ENCODE measurements at places on chromosomes 2 and 18.

DNA sequence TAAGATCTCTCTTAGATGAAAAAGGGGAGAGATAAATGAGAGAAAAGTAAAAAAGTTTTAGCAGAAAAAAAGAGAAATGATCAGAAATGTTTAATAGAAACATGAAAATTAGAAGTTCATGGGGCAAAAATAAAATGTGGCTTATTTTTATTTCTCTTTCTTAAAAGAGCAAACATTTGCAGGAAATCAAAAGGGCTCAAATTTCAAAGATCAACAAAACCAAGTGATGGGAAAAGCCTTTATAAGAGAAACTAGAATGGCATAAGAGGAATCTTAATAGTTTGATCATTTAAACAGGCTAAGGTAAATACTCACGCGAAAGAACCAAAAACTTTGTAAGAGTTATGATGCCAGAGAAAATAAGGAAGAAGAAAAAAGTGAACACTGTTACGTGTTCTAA lies 23.3 kb upstream of the DAW1 start:
- no peak for DNase-seq

- DNase-seq, result no peak
Observed at GRCh38 chr2:195805283-195805976, 148.4 kb downstream of the SLC39A10 start.

DNA sequence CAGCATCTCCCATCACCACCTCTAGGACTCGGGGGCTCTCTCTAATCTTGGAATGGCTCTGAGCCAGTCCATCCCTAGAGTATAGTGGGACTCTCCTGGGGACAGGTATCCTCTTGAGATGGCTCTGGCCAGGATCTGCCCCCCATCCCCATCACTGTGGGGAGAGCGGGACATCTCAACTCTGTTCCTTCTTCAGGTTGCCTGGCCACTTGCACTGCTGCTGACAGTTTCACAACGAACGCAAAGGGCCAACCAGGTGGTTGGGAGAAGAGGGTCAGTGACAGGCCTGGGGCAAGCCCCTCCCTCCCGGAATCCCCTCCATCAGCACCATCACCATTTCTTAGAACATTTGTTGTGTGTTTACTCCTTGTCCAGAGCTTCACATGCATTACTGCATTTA lies 62.6 kb downstream of the CIB4 start:
- DNase-seq, result no peak

GRCh38 chr2:221653182-221653581 lies 81.1 kb upstream of the EPHA4 start:
- DNase-seq, result no peak

DNA sequence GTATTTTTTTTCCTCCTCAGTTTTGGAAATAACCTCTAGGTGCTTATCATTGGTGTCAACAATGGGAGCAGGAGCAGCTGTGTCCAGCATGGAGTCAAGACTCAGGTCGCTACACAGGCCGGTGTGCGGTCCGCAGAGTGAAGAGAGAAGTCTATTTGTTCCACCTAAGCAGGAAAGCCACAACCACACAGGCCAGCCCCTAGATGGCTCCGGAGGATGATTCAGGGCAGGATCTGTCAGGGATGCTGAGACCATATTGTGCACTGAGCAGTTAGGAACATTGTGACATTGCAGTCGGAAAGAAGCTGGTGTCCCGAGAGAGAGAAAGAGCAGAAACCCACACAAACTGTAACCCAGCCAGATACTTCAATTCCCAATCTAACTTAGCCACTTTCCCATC lies 136.9 kb downstream of the GAREM1 start:
- DNase-seq, result peak; percentile 52

GRCh38 chr2:11750917-11751316 lies 4.5 kb downstream of the LPIN1 start:
- no peak for DNase-seq

DNA sequence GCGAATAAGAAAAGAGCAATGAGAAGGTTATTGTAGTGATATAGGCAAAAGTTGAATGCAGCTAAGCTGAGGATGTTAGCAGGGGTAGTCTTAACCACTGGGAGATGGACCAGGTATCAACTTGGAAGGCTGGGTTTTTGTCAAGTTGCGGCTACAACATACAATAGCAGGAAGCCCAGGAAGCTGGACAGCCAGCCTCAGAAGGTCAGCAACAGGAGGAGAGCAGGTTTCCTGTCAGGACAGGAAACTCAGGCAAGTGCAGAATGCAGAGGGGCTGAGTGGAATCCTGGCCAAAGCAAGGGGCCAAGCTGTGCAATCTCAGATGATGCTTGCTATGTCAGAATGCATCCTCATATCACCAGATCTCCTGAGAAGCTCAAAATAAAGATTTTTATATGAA lies 530.0 kb upstream of the ID2 start:
- no peak for DNase-seq

DNA sequence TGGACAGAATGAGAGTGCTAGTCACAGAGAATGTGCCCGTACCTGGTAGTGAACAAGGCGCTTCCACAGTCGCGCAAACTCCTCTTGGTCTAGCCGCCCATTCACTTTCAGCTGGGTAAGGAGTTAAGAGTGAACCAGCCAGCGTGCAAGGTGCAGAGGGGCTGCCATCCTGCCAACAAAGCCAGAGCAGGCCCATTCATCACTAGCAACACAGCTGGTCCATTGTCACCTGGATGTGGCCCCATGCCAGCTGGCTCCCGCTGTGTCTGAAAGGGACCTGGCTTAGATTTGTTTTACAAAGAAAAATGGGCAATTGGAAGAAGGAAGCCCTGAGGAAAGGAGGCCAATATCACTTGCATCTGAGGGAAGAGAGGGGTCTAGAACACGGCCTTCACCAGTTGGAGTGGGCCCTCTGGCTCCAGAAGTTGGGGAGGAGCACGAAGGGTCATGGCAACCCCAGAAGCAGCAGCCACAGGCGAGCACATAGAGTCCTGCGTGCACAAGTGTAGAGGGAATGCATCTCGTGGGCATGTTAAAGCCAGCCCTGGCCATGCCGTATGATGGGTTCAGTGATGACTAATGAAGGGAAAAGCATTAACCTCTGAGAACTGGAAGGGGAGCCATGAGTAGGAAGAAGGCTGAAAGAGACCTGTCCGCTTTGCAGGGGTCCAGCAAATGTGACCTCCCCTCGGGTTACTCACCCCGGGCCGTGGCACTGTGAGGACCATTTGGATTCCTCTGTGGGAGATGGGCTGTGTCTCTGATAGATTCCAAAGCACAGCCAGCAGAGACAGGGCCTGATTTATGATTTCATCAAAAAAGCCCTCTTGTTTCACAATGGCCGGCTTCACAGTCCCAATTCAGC lies 70.6 kb downstream of the CAPN13 start:
- DNase-seq, result no peak

- no peak for DNase-seq
Observed at GRCh38 chr18:57002627-57003026, 144.3 kb upstream of the BOD1L2 start.

GRCh38 chr2:54956111-54956627 lies 94.1 kb downstream of the RTN4 start:
- DNase-seq, result no peak

DNA sequence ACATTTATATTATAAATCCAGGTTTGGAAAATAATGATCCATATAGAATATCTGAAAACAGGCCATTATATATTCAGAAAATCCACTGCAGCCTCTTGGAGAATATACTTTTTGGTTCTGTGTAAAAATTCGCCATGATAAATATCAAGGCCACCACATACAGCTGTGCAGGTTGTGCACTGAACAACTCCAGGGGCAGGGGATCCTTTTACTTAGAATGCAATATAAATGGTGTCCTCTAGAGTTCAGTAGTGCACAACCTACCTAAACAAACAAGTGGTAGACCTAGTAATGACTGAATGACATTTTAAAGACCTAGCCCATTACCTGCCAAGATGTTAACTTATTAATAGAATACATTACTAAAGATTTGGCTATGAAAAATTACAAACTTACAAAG lies 22.4 kb downstream of the MOGAT1 start:
- no peak for DNase-seq

- DNase-seq, result no peak
Observed at GRCh38 chr2:240463274-240463865, 27.9 kb downstream of the GPC1 start.

DNA sequence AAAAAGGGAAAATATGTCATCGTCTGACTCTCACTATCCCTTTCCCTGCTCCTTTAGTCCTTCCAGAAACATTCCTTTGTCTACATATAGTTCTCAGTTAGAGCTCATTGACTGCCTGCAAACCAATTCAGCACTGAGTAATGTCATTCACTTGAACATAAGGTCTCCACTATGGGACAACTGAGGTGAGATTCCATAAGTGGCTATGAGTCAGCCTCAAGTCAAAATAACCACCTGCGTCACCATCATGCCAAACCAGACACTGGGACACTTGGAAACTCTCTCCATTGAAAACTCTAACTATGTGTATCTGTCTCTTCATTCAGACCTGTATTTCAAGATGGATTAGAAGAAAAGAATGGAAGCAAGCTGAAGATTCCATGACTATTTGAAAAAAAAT lies 878.0 kb upstream of the PIK3C3 start:
- DNase-seq, result no peak

DNA sequence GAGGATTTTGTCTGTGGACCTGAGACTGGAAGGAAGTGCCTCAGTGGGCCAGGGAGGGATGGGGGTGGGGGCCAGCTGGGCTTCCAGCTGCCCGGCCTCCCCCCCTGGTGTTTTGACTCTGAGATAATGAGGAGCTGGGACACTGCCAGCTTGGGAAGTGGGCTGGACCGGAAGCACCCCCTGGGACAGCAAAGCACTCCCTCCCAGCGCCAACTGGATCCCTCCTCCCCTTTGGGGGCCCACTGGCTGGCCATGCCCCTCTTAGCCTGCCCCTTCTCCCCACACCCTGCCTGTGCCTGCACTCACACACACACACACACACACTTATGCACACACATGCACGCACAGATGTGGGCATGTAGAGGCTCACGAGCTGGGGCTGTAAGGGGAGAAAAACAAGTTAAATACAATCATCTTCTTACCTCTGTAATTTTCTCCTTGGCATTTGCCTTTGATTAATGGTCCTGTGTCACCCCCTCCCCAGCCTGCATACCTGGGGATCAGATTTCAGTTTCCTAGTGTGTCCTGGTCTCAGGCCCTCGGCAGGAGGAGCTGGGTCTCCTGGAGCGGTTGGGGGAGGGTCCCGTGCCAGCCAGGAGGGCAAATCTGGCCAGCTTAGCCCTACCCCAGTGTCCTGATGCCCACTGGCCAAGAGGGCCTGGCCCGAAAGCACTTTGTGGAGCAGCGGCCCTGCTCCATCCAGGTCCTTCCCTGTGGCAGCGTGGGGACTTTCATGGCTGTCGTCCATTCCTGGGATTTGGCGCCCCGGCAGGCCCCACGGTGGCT lies 3.6 kb downstream of the ITM2C start:
- no peak for DNase-seq

- DNase-seq, result no peak
Observed at GRCh38 chr2:134227666-134228065, 26.2 kb upstream of the MGAT5 start.

DNA sequence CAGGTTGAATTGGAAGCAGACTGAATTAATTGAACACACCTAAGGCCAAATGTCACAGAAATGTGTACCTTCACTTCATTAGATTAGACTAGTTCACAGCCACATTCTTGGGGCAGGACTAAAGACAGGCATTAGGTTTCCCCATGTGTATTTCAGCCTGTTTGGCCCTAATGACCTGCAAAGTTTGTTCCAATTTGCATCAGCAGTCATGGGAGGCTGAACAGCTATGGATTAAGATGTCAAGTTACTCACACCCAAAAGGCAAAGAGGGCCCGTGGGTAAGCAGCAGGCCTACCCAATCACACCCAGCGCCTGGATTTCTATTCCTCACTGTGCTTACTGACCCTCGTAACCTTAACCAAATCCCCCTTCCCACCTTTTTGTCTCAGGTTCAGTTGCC lies 99.6 kb upstream of the RIOK3 start:
- DNase-seq, result no peak

GRCh38 chr2:73642338-73643018 lies at the start of gene NAT8:
Gene NAT8, minus strand, starts transcription at chr2:73642422. Its CDS starts 794 bp downstream, at chr2:73641628.
- no peak for DNase-seq

DNA sequence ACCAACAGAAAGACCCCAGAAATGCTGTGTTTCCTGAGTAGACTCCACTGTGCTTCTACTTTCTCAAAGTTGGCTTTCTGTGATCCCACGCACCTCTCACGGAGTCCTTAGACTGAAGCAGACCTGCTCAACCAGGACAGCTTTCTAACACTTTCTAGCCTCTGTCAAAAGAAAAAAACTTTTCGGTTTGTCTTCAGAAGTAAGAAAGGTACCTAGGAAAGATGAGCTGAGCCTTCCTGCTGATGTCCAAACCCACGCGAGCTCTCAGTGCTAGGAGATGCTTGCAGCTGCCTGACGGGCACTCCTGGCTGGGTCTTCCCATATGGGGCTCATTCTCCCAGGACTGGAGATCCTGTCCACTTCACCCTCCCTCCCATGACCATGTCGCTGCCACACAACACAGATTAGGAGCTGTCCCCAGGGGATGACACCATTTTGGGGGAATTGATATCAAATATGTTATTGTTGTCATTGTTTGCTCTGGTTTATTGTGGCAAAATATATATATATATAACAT lies 49.2 kb upstream of the DAPL1 start:
- no peak for DNase-seq

GRCh38 chr2:72815655-72816278 lies 10.1 kb downstream of the EXOC6B start:
- no peak for DNase-seq

DNA sequence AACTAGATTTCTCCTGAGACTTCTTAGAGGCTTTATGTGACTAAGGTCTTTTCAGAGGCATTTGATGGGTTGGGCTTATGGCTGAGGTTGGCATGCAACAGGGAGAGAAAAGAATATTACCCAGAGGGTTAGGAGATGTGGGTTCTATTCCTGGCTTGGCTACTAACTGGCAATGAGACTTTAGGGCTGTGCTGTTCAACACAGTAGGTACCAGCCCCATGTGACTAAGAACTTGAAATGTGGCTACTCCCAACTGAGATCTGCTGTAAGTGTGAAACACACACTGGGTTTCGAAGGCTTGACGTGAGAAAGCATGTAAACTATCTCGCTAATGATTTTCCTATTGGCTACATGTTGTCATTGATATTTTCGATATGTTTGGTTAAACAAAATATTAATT lies 324.9 kb upstream of the SLC14A2 start:
- DNase-seq, result no peak

GRCh38 chr2:226721541-226721940 lies 78.1 kb downstream of the IRS1 start:
- no peak for DNase-seq

DNA sequence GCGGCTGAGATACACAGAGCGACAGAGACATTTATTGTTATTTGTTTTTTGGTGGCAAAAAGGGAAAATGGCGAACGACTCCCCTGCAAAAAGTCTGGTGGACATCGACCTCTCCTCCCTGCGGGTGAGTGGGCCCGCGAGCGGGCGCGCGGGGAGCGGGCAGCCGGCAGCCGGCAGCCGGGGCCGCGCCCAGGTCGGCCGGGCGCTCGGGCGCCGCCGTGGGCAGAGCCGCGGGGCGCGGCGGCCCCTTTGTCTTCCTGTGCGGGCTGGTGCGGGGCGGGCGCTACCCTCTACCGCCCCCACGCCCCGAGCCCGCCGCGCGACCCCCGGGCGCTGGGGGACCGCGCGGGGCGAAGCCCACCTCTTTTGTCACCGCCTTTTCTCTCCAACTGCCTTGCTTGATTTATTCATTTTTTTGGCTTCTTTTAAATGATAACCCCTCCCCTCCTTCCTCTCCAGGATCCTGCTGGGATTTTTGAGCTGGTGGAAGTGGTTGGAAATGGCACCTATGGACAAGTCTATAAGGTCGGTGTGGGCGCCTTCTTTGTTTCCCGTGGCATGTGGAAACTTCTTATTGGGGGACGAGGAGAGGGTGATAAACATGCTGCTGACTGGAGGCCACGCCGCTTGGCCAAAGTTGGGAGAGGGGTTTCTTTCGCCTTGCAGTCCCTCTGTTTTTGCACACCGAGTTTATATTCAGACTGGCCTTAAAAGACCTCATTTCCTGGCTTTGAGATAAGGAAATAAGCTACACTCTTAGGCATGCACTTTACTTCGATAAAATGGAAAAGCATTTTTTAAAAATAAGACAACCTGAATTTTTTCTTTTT lies 722 bp downstream of the MAP4K4 start:
- no peak for DNase-seq

Measured in hippocampal formation (tissue), 2 donors.